ENCODE measurements at places on chromosomes 13 and 19.

GRCh38 chr19:51473009-51473707, 5.2 kb upstream of the CEACAM18 start:
- DNase-seq = peak; percentile 4

GRCh38 chr19:56144376-56144775, 3.3 kb downstream of the ZNF444 start:
- DNase-seq = no peak

- DNase-seq = no peak
Observed at GRCh38 chr19:32818536-32818935, 51.0 kb downstream of the SLC7A9 start.

GRCh38 chr13:50249144-50249521, 233.9 kb downstream of the KCNRG start:
- DNase-seq = no peak

DNA sequence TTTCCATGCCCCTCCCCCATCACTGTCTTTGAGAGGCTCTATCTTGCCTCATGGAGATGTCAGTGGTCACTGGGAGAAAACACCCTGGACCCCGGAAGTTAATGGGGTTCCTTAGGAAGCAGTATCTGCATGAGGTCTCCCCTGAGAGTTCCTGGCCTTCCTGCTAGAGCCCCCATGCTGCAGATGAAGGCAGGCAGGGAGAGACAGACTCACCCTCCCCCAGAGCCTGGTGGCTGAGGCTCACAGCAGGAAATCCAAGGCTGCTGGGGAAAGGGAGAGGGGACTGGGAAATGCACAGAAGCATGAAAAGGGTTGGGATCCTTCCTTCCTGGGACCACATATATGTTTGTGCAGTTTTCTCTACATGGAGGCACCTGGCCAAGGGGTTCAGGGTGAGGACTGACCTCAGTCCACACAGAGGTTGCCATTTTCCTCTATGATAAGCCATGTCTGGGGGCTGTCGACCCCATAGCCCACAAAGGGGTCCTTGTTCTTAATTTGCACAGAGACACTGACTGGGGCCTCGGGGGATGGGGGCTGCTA, 95.4 kb downstream of the RNASEH2B start:
- DNase-seq = no peak

- DNase-seq = no peak
Observed at GRCh38 chr19:48203222-48203793, 32.8 kb downstream of the ZSWIM9 start.

GRCh38 chr13:24063281-24063877, 97.1 kb upstream of the SPATA13 start:
- DNase-seq = no peak

DNA sequence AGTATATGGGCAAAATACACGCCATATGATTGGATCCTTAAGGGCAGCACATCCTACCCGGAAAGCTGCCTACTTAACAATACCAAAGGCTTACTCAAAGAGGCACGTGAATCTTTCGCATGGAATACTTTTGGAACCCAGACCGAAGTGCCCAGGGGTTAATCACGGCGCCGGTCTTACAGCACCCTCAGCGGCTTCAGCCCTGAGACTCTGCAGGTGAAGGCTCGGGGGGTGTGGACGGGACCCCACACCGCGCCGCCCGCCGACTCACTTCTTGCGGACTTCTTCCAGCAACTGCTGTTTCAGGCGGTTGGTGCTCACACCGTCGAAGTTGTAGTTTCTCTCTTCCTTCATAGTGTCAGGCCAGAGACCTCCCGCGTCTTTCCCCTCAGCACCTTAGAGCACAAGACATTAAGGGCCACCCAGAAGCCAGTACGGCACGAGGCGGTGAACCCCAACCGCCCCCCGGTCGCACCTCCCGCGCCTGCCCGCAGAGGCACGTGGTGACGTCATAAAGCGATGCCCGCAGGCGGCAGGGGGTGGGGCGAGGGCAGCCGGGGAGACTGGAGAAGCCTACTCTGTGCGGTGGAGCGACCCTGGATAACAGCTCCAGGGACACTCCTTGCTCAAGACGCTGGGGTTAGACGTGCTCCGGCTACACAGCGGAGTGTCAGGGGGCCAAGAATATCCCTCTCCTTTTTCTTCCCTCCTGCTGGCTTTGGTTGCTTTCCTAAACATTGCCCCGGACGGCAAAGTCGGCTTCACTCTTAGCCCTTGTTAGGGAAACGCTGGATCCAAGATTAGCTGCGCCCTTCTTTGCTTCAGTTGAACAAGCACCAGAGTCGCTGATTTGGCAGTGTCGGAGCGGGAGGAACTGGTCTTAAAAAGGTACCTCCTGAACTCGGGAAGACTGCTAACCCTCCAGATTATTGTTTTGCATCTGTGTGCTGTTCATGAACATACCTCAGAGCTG, at the start of gene CCDC169:
TSS of gene CCDC169 (minus strand) at position 449 of the 973 bp plus-strand sequence. CDS start at position 354, 95 bp downstream.
- peak; percentile 12 for DNase-seq

DNA sequence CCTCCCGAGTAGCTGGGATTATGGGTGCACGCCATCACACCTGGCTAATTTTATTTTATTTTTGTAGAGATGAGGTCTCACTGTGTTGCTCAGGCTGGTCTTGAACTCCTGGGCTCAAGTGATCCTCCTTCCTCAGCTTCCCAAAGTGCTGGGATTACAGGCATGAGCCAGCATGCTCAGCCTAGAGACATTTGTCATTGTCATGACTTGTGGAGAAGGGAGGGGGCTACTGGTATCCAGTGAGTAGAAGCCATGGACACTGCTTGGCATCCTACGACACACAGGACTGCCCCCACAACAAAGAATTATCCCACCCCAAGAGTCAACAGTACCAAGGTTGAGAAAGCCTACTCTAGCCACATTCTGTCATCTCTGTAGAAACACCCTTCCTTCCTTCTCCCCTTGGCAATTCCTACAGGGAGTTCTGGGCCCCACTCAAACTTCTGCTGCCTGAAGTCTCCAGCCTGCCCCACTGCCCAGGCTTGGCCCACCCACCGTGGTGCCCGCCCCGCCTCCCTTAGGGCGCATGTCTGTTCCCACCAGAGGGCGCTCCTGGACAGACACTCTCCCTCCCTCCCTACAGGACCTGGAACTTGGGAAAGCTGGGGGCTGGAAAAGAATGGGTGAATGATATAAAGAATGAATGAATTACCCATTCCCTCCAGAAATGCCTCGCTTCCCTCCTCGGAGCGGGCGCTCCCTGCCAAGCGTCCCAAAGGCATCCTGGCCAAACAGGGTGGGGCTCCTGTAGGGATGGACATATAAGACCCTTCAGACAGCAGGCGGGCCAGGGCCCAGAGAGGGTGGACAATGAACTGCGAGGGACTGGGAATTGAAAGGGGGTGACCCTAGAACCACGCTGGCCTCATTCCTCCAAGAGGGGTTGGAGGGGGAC, 5.5 kb upstream of the EMP3 start:
- peak; percentile 25 for DNase-seq

- no peak for DNase-seq
Observed at GRCh38 chr13:110194451-110194850, 112.5 kb downstream of the COL4A1 start.

DNA sequence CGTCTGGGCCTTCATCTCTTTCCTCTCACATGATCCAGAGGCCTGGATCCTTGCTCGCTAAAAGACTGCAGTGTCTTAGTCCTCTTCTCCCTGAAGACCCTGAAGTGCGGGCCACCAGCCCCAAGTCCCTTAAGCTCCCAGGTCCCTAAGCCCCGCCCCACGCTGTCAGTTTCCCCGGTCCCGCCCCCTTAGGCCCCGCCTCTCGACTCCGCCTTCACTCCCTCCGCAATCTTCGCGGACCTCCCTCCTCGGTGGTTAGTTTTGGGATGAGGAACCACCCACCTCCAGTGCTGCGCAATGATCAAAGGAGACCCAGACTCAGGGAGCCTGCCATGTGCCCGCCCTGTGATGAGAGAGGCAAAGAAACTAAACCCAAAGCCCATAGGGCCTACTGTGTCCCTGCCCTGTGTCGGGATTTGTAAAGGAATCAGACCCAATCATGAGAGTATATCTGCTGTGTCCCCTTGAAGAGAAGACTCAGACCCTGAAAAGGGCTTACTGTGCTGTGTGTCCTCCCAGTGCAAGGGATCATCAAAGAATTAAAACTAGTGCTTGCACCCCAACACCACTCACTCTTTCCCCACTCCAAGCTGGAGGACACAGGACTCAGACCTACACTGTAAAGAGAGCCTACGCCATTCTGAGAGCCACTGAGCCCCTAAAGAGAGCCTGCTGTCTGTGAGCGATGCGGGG, 3.0 kb upstream of the COX6B1 start:
- no peak for DNase-seq

- no peak for DNase-seq
Observed at GRCh38 chr19:19524053-19524452, 4.7 kb upstream of the YJEFN3 start.

- DNase-seq = no peak
Observed at GRCh38 chr19:17996826-17997316, 11.1 kb upstream of the ARRDC2 start.
